ENCODE measurements at places on chromosomes 2 and 18. TPM values are rescaled to one million over a fixed set of nuclear protein-coding genes. Genes with fewer than 3 reads are reported as not detected.

DNA sequence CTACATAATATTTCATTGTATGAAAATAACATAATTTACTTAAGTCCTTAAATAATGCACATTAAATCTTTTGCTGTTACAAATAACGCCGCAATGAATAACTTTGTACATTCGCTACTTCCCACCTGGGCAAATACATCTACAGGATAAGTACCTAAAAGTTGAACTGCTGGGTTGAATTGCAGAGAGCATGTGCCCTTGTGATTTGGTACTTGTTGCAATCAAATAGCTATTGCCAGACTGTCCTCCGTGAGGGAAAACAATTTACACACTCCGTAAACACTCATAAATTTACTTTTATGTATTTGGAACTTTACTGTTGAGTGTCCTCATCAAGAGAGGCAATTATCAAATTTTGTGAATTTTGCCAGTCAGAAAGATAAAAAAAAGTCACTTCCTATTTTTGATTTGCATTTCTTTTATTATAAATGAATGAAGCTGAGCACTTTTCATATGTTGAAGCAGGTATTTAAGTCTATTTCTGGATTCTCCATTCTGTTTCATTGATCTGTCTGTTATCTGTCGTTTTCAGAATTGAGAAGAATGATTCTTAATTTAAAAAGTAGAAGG, 140.8 kb upstream of the SERTAD2 start:
- DNase-seq = no peak
- H3K27me3 ChIP-seq = no peaks in the 10 kb centered on the region
- peaks cover 42% of the 10 kb centered on the region for H3K4me1 ChIP-seq
- no peak overlapping the region for H3K4me3 ChIP-seq

ANKRD62 gene
- total RNA-seq = not detected

GRCh38 chr2:128169497-128169896, 78.5 kb downstream of the UGGT1 start:
- H3K27me3 ChIP-seq = no peaks in the 10 kb centered on the region
- H3K36me3 ChIP-seq = peaks cover 72% of the 10 kb centered on the region
- DNase-seq = peak; percentile 63
- no peaks in the 10 kb centered on the region for H3K4me1 ChIP-seq

DLGAP1 gene
- total RNA-seq = not detected

- H3K4me3 ChIP-seq = no peak overlapping the region
- DNase-seq = no peak
- H3K4me1 ChIP-seq = no peaks in the 10 kb centered on the region
- no peaks in the 10 kb centered on the region for H3K27me3 ChIP-seq
- H3K27ac ChIP-seq = no peak overlapping the region
These were observed 65.3 kb downstream of the CXCR4 start for GRCh38 chr2:136052369-136053362.

- H3K4me3 ChIP-seq = no peak overlapping the region
- no peaks in the 10 kb centered on the region for H3K36me3 ChIP-seq
- H3K27me3 ChIP-seq = peaks cover 5% of the 10 kb centered on the region
These were observed 83.5 kb downstream of the HRH4 start for GRCh38 chr18:24543795-24544498.

INHBB gene
- under 0.01 TPM for total RNA-seq

GRCh38 chr2:206692971-206693370, 25.2 kb downstream of the DYTN start:
- H3K4me3 ChIP-seq = no peak overlapping the region
- H3K4me1 ChIP-seq = no peaks in the 10 kb centered on the region
- no peaks in the 10 kb centered on the region for H3K27me3 ChIP-seq
- H3K27ac ChIP-seq = no peak overlapping the region
- DNase-seq = no peak
- no peaks in the 10 kb centered on the region for H3K36me3 ChIP-seq

DNA sequence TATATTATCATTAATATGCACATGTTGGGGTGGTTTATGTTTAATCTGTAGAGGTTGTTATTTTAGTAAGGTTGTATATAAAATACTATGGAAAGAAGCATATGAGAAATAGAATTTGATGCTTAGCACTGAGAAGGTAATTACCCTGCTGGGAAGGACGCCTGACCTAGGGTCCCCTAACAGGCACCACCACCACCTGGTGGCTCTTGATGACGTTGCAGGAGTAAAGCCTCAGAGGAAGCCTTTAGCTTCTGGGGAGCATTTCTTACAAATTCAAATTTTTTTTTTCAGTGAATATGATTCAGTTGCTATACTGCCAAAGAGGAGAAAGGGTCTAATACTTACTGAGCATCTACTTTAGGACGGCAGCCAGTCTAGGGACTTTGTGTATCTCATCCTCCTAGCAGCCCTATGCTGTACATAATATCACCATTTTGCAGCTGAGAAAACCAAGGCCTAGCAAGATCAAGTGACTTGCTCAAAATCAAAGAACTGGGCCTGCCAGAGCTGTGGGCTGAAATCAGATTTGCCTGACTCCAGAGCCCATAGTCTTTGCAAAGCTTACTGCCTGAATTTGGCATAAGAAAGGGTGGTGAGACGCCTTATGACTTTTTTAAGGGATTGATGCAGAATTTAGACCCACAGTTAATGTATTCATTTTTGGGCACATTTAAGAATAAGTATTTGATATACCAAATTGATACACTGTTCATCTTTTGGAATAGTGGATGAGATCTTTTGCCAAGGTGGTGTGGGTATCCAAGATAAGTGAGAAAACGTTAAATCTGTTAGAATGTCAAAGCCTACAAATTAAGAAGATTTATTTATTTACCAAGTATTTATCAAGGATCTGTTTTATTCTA, 78.8 kb upstream of the GAREM1 start:
- no peaks in the 10 kb centered on the region for H3K36me3 ChIP-seq
- H3K27me3 ChIP-seq = no peaks in the 10 kb centered on the region
- DNase-seq = peak; percentile 56
- no peaks in the 10 kb centered on the region for H3K4me1 ChIP-seq

PRPF40A gene
- 106 TPM for total RNA-seq

GRCh38 chr2:203898657-203899056, 31.1 kb downstream of the CTLA4 start:
- H3K4me1 ChIP-seq = peaks cover 11% of the 10 kb centered on the region
- no peak overlapping the region for H3K27ac ChIP-seq
- H3K36me3 ChIP-seq = no peaks in the 10 kb centered on the region
- H3K27me3 ChIP-seq = no peaks in the 10 kb centered on the region

DNA sequence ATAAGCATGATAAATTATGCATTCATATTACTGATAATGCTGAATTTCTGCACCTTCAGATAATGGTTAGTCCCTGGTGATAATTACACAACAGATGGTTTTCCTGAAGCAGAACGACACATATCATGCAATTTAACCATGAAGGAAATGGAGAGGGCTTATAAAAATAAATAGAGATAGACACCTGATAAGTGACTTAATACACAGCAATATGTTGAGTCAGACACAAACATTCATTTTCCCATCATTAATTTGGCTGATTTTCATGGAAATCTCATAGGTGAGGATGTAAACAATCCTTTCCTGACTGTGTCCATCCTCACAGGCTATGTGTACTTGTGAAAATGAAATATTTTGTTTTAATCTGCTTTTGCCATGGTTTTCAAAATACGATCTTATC, 36.9 kb upstream of the DSEL start:
- no peaks in the 10 kb centered on the region for H3K4me1 ChIP-seq
- no peak for DNase-seq
- no peaks in the 10 kb centered on the region for H3K27me3 ChIP-seq
- H3K27ac ChIP-seq = no peak overlapping the region
- no peaks in the 10 kb centered on the region for H3K36me3 ChIP-seq

Data from osteoblast (primary cell).